ENCODE measurements at places on chromosomes 2 and 18.

DNA sequence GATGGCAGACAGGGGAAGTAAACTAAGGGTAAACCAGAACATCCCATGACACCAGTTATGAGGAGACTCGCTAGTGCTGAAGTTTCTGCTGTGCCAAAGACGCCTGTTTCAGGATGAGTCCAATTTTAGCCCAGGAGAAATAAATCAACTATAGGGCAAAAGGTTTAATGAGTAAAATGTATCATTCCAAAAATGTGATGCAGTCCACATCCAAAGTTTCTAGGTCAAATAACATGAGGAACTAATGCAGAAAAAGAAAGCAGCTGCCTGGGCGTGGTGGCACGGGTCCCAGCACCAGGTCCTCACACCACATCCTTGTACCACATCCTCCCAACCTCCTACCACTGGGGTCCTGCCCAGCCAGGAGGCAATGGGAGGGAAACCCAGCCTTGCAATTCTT is 126.9 kb upstream of the CTAGE1 start:
- no peak for DNase-seq

DNA sequence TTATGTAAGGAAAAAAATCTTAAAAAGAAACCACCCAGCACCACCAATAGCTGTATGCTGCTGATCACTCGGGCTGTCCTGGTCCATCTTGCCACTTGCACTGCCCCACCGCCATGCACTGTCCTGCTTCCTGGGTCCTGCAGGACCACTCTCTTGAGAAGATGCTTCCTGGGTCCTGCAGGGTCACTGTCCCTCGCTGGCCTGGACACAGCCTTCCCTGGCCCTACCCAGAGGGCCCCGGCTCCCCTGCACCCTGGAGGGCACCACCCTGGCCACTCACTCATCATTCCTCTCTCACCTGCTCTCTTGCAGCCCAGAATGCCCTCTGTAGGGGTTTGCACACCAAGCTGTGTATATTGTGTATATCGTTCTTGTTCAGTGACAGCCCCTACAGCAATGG is 2.4 kb upstream of the OTOS start:
- no peak for DNase-seq

DNA sequence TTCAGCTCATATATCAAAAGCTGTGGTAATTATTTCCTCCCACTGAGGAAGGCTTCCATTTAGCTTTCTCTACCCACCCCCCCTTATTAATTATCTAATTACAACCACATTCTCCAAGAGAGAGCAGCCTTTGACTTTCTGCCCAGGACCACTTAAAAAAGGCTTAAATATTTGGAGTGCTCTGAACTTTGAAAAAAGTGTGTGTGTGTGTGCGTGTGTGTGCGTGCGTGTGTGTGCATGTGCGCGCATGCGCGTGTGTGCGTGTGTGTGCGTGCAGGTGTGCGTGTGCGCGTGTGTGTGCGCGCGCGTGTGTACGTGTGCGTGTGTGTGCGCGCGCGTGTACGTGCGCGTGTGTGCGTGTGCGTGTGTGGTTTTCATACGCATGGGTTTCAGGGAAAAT is 57.8 kb downstream of the TWIST2 start:
- DNase-seq, result no peak

DNA sequence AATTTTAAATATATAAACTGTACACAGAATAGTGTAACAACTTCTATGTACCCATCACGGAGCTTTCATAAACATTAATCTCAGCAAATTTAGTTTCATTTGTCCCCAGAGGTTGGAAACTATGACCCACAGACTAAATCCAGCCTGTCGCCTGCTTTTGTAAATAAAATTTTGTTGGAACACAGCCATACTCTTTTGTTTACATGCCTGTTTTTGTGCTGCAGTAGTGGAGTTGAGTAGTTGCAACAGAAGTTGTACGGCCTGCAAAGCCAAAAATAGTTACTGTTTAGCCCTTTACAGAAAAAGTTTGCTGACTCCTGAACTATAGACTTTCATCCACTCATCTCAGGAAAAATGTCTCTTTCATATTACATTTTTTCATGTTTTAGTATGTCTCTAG is 39.8 kb downstream of the RBM45 start:
- no peak for DNase-seq

DNA sequence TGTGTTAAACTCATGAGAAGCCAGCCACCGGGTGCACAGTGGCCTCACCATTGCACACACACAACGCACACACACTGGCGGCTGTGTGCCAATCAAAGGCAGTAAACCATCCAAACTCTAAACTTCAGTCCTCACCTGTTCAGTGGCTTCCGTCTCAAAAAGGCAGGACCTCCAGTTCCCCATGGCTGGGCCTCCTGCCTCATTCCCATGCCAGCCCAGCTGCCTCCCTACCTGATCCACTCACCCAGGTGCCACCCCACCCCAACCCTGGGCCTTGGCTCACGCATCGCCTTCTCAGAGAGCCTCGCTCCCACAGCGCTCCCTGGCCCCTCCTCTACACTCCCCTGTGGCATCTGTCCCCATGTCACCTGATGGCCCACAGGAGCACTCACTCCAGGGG is 190.9 kb downstream of the EIPR1 start:
- DNase-seq, result no peak

All from GM04503 (cell line).